ENCODE measurements at places on chromosomes 11 and 22. TPM values are rescaled to one million over a fixed set of nuclear protein-coding genes. Genes with fewer than 3 reads are reported as not detected.

DNA sequence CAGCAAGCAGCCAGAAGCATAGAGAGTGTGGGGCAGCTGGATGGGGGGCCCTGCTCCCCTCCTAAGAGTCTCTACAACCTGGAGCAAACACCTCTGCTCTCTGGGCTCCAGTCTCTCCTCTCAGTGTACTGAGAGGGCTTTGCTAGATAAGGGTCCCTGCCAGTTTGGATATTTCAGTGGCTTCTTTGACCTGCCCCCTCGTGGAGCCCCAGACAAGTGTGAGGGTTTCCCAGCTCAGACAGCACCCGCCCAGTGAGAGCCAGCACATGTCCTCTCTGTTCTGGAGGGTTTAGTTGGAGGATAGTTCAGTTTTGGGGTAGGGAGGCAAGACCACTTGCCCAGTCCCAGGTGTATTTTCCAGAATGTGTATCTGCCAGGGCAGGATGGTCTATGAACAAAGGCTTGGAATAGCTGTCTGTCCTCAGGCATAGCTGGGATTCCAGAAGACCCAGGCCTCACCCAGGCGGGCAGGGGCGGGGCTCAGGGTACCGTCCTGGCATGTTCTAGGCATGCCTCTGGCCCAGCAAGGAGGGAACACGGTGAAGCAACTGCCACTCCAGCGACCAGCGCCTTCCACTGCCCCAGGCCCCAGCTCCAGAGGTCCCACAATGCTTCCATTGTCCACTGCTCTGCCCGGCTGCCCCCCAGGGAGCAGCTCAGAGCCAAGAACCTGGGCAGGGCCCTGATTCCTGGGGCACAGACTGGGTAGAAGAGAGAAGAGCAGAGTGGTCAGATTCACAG is 7.5 kb upstream of the MICALL1 start:
- DNase-seq = peak; percentile 93

DNA sequence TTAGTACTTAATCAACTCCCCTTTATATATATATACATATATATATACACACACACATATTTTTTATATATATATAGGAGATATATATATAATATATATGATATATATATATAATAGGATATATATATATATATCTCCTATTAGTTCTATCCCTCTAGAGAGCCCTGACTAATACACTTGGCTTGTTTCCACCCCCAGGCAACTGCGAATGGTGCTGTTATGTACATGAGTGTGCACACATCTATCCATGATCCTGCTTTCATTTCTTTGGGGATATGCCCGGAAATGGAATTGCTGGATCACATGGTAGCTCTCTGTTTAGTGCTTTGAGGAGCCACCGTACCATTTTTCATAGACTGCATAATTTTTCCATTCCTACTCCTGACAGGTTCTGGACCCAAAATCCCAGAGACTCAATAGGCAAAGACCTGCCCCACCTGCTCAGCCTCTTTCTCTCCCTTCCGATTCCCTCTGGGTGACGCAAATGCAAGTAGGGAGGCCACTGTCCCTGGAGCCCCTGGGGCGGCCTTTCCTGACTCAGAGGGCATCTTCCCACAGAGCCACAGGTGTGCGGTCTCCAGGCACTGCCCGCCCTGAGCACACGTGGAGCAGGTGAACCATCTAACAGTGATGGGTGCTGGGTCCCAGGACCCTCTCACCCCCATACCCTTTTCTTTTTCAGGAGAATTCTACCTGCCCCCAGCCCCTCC is 12.0 kb downstream of the FGF3 start:
- no peak for DNase-seq

GRCh38 chr11:68542617-68543016 is 82.1 kb downstream of the PPP6R3 start:
- no peak for DNase-seq

DNA sequence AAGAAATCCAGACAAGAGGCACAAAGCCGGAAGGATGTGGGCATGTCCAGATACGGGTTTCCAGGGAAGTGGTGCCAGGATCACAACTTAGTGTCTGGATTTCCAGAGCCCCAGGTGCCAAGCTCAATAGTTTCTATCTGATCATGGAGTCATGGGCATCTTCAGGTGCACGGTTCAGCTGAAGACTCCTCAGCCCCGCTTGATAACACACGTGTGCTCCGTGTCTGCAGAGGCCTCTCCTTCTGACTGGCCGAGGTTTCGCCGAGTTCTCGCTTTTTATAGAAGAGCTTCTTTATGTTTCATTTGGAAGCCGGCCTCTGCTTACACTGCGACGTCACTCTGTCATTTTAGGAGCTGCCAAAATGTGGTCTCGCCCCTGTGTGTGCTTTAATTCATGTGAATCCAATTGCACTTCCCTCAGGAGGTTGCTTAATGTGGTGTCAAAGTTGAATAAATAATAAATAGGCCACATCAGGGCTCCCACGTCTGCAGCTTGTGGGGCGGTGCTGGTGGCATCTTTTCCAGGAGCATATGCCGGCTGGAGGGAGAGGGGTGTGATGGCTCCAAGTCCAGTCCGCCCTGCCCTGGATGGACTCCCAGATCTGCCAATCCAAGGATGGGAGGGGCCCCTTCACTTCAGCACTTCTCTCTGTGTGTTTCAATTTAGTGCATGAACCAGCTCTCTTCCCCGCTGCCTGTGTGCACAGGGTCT is 1410.8 kb downstream of the TBC1D22A start:
- DNase-seq = no peak

DNA sequence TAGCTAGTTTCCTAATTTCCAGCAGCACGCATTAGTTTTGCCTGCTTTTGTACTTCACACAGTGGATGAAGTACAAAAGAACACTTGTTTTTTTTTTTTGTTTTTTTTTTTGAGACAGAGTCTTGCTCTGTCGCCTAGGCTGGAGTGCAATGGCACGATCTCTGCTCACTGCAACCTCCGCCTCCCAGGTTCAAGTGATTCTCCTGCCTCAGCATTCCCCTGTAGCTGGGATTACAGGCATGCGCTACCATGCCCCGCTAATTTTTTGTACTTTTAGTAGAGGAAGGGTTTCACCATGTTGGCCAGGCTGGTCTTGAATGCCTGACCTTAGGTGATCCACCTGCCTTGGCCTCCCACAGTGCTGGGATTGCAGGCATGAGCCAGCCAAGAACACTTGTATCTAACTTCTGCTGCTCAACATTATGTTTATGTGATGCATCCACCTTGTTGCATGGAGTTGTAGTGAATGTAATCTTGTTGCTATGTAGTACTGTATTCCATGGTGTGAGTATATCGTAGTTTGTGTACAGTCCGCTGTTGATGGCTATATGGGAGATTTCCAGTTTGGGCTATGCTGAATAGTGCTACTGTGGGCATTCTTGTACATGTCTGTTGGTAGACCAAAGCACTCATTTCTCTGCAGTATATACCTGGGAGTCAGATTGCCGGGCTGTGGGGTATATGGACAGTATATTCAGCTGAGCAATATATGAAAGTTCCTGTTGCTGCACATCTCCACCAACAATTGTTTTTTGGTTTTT is 17.3 kb downstream of the PACS1 start:
- DNase-seq = no peak

DNA sequence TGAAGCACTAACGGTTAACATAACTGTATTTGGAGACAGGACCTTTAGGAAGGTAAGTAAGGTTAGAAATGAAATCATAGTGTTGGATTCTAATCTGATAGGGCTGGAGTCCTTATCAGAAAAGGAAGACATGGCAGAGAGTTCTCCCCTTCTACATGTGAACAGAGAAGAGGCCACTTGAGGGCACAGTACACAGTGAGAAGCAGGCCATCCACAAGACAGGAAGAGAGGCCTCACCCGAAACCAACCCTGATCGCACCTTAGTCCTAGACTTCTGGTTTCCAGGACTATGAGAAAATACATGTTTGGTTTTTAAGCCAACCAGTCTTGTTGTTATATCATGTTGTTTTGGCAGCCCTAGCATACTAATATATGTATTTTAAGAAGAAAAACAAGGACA is 170.0 kb downstream of the LRRC4C start:
- no peak for DNase-seq

DNA sequence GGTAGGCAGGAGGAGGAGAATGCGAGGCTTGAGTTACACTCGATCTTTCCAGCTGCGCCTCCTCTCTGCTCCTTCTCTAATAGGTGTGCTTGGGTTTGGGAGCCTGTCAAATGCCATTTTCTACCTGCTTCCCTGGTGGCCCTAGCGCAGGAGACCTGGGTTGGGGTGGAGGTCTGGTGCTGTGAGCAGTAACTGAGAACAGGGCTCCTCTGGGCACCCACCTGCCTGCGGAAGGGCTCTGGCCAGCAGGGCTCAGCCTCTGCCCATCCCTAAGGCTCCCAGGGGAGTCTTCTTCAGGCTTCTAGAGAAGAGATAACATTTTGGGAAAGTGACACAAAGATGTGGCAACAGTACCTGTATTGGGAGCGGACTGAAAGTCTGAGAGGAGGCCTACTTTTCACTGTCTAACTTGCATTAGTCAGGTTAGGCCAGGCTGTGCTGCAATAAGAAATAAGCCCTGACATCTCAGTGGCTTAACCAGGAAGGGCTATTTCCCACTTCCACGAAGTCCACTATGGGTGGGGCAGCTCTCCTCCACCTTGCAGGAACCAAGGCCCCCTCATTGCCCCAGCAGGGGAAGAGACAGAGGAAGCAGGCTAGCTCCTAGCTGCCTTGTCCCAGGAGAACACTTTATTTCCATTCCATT is 7.7 kb upstream of the LTO1 start:
- no peak for DNase-seq

- DNase-seq = no peak
Measured at GRCh38 chr11:16924826-16925560, 89.2 kb downstream of the PLEKHA7 start.

DNA sequence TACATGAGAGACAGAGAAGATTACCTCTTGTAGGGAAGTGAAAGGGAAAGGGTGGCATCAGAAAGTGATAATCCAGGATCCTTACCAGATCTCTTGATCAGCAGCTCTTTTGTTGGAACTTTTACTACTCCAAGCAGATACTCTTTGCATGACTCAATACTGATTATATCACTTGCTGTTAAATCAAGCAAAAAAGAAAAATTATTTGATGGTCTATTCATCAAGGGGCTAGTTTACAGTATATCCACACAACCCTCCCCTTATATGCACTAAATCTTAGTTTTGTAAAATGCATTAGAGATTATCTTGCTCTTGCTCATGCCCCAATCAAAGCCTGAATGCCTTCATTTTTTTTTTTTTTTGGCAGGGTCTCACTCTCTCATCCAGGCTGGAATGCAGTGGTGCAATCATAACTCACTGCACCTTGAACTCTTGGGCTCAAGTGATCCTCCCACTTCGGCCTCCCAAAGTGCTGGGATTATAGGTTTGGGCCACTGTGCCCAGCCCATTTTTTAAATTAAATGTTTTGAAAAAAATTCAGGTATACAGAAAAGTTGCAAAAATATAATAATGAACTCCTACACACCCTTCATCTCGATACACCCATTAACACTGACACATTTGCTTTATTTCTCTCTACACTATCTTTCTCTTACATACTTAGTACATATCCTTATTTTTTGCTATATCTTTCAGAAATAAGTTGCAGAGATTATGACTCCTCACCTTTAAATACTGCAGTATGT is 76.1 kb upstream of the UCP3 start:
- no peak for DNase-seq

DNA sequence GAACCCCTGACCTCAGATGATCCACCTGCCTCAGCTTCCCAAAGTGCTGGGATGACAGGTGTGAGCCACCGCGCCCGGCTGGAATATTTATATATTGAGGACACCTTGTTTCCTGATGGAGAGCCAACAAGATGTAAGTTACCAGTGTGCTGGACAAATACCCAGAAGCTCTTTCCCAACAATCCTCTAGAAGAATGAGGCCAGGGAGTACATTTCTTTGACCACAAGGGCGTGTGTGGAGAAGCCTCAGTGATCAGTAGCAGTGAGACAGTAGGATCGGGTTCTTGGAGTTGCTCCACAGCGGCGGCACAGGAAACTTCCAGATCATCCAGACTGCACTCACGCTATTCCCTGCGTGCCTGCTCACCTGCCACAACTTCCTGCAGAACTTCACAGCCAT is 10.3 kb upstream of the POLA2 start:
- no peak for DNase-seq

DNA sequence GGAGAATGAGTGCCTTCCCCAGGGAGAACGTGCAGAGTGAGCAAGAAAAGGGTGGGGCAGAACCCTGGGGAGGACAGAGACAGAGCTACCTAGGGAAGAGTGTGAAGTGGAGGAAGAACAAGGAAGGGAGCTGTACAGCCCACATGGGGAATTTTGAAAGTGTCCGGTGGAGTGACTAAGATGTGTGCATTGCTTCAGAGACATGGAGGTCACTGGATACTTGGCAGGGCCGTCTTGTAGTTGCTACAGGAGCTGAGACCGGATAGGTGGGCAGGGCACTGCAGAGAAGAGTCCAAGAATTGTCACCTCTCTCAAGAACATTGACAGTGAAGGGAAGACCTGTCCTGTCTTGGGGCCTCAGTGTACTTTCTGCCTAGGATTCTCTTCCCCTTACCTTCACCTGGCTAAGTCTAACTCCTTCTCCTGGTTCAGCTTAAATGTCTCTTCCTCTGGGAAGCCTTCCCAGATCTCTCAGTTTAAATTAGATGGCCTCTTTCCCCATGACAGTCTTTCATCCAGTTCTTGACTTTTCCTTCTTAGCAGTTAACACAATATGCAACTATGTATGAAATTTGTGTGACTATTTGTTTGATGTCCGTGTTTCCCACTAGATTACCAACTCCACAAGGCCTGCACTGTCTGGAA is 9.2 kb upstream of the P2RY6 start:
- no peak for DNase-seq

- no peak for DNase-seq
Measured at GRCh38 chr11:5564259-5565019, 16.1 kb upstream of the OR52H1 start.

DNA sequence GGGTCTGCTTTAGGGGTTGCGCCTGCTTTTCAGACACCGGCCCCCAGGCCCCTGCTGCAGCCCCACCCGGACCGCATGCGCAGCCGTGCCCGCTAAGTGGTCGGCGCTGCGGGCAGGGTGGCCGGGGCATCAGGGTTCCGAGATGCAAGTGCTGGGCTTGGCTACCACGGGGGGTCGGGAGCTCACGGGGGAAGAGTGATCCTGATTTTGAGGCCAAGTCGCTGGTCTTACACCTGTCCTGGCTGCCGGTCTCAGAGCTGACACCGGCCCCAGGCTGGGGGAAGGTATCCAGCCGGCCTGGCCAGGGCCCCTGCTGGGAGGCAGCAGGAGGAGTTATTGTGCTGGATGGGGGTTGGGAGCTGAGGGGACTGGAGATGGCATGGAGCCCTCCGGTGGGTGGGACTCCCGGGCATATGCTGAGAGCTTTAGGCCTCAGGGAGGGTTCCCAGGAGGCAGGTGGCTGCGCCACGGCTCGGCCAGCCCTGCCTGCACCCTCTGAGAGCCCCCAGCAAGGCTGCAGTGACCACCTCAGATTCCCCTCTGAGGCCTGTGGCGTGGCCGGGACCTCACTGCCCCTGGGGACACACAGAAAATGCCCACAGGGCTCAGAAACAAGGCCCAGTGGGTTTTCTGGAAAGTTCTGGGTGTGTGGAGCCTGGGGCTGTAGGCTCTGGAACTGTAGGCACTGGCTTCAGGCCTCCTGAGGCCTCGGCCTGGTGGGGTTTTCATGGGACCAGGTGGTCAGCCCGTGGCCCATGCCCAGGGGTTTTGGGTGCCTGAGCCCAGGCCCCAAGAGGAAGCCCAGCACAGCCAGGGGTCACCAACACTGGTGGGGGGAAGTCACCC is 4.4 kb upstream of the MUC5AC start:
- DNase-seq = no peak

PNPLA5 gene
- total RNA-seq = not detected

TMEM25 gene
- total RNA-seq = not detected

PIH1D2 gene
- 1.1 TPM for total RNA-seq

EFCAB6 gene
- 0.55 TPM for total RNA-seq

WT1 gene
- total RNA-seq = 0.69 TPM

TRIM49 gene
- total RNA-seq = not detected

NPTXR gene
- total RNA-seq = 2.0 TPM

RPS6KB2 gene
- total RNA-seq = 17.9 TPM

OR5AP2 gene
- not detected for total RNA-seq

BATF2 gene
- 0.45 TPM for total RNA-seq

FDXACB1 gene
- total RNA-seq = 2.0 TPM

FOLH1 gene
- 7.0 TPM for total RNA-seq

All from SK-MEL-5 (cell line).